ENCODE measurements at places on chromosomes 5 and 9. TPM values are rescaled to one million over a fixed set of nuclear protein-coding genes. Genes with fewer than 3 reads are reported as not detected.

The SLC28A3 gene
- total RNA-seq = 0.13 TPM

The NIM1K gene
- total RNA-seq = 0.69 TPM

The IL33 gene
- total RNA-seq = not detected

- no peak overlapping the region for H3K27ac ChIP-seq
- H3K4me1 ChIP-seq = no peaks in the 10 kb centered on the region
- DNase-seq = no peak
- H3K27me3 ChIP-seq = no peaks in the 10 kb centered on the region
- H3K4me3 ChIP-seq = no peak overlapping the region
These were observed 29.5 kb downstream of the KCNN2 start for GRCh38 chr5:114391321-114391720.

DNA sequence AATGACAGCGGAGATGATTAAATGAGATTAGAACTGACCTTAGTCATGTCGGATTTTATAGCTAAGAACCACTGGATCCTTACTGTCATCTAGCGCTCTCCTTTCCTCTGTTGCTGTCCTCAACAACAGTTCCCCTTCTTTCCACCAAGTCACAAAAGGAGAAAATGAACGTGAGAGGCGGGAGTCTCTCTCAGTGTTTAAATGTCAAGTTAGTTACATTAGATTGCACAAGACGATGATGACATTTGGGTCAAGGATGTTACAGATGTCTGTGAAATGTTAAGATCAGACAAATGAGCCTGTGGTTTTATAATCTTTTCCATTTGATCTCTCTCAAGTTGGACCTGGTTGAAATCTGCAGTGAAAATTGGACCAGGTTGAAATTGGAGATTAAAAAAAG is 53.5 kb downstream of the FBXO38 start:
- H3K27ac ChIP-seq = no peak overlapping the region
- DNase-seq = no peak
- H3K4me1 ChIP-seq = no peaks in the 10 kb centered on the region
- no peaks in the 10 kb centered on the region for H3K27me3 ChIP-seq
- no peak overlapping the region for H3K4me3 ChIP-seq

- H3K36me3 ChIP-seq = no peaks in the 10 kb centered on the region
- no peak overlapping the region for H3K27ac ChIP-seq
- H3K4me1 ChIP-seq = no peaks in the 10 kb centered on the region
- H3K27me3 ChIP-seq = no peaks in the 10 kb centered on the region
- H3K4me3 ChIP-seq = no peak overlapping the region
These were observed 24.8 kb downstream of the TSPAN17 start for GRCh38 chr5:176671890-176672747.
